RWPE1 (cell line): ENCODE measurements at places on chromosomes 2 and 18.

GRCh38 chr18:76941284-76941683 is 118.9 kb downstream of the ZNF236 start:
- no peak for DNase-seq

DNA sequence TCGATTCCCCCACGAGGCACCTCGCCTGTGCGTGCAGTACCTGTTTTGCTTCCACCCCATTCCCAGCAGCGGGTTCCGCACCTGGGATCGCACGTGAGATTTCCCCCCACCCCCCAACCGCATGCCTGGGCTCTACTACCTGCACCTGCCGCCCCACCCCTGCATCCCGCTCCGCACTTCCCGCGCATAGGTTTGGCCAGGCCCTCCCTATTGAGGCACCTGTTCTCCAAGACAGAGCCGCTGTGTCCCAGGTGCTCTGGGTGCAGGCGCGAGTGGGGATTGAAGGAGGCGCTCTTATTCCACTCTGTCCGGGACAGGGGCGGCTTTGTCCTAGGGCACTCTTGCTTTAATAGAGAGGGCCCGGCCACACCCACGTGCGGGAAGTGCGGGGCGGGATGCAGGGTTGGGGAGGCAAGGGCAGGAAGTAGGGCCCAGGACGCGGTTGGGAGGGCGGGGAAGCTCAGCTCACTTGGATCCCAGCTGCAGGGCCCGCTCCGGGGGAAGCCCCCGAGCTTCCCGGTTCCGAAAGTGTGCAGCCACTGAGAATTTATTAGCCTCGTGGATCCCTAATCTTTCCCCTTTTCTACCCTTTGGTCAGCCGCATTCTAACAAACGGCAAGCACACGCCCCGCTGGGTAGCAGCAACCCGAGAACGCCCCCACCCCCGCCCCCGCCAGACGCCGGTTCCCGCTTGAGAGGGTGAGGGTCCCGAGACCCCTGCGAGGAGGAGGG is 670 bp upstream of the MOCOS start:
- DNase-seq = peak; percentile 13

DNA sequence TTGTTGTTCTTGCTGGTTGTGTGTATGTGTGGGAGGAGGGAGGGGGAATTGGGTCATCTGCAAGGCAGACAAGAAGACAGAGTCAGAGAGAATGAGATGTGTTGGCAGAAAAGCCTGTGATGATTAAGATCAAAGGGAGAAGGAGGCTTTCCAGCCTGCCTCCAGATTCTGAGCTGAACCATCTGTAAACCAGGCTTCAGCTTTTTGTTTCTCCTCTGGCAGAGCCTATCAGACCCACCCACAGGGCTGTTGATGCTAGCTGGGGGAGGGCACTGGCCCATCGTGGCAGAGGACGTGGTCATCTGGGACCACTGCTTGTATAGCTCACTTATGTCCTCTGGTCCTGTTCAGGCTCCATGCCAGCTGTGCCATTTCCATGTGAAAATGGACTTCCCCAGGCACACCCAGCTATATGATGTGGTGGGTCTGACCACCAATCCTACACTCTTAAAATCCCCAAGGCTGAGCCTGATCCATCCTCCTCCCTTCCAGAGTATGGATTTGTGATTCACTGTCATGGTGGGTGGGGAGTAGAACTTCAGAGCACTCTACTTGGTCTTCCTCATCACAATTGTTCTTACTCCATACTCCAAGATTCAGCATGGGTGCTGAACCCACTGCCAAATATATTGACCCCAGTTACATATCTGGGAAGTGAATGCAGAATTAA is 27.8 kb upstream of the COL6A3 start:
- DNase-seq = no peak

GRCh38 chr18:74604361-74604760 is 6.7 kb downstream of the ZNF407 start:
- DNase-seq = no peak

DNA sequence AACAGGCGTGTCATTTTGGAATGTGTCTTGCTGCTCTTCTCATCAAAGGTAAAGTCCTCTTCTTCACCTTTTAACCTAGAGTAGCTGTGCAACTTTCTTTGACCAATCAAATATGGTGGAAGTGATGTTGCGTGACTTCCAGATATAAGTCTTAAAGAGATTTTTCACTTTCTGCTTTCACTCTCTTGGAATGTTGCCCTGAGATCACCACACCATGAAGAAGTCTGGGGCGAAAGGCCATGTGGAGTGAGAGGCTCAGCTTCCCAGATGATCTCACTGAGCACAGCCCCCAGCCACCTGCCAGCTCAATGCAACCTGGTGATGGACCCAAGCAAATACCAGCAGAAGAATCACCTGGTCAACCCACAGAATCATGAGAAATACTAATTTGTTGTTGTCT is 7.1 kb upstream of the GALNT3 start:
- no peak for DNase-seq

DNA sequence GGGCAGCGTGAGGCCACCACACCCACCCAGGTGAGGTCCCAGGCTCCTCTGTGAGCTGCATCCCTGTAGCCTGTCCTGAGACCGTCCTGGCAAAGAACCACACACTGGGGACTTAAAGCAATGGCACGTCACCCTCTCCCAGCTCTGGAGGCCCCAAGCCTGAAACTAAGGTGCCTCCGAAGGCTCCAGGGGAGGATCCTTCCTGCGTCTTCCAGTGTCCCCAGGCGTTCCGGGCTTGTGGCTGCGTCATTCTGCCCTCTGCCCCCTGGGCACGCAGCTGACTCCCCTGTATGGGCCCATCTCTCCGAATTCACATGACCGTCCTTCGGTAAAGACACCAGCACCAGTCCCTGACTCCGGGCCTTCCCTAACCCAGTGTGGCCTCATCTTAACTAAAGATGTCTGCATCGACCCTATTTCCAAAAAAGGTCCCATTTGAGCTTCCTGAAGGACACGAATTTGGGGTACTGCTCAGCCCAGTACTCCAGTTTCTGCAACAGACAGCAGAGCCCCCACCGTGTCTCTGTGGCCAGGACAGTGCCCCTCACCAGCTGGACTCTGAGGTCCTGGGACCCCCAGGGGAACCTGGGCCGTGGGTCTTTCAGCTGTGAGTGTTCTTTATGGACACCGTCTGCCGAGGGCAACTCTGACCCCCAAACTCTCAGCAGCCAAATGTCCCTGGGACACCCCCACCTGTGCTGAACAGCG is 75.2 kb upstream of the CTDP1 start:
- no peak for DNase-seq

DNA sequence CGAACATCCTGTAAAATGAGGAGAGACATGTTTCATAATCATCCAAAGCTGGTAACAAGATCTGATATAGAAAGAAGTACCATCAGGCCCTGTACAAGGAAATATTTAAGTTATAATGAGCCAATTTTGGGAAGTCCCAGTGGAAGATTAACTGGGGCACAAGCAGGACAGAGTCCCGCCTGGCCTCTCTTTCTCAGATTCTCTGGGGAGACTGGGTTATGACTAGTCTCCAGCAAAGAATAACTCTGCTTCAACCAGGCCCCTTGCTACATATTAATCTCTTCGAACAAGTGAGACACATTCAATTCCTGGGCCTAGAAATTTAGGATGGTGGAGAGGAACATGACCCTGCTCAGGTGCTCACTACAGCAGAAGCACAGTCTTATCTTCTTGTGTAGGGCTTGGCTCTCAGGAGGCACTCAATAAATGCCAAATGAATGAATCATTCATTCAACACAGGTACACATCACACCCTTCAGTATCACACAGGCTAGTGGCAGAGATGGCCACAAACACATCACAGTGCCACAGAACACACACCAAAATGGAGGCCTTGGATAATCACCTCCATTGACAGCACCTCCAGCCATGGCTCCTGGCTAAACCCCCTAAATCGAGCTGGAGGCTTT is 46.4 kb upstream of the RNF152 start:
- DNase-seq = no peak

DNA sequence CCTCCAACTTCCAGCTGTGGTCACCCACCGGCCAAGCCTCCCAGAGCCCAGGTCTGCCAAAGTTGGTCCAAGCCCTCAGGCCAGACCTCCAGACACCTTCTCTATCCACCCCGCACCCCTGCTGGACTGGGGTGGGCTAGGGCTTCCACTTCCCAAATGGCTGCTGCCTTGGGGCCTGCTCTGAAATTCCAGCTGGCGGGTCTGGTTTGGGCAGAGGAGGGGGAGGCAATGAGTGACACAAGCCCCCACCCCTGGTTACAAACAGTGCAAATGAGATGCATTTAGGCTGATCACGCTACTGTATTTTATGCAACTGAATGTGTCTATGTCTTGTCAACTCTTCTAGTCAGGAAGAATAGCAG is 14.6 kb downstream of the POU3F3 start:
- DNase-seq = no peak

GRCh38 chr2:217004656-217005055 is 144.8 kb upstream of the TNP1 start:
- DNase-seq = no peak

DNA sequence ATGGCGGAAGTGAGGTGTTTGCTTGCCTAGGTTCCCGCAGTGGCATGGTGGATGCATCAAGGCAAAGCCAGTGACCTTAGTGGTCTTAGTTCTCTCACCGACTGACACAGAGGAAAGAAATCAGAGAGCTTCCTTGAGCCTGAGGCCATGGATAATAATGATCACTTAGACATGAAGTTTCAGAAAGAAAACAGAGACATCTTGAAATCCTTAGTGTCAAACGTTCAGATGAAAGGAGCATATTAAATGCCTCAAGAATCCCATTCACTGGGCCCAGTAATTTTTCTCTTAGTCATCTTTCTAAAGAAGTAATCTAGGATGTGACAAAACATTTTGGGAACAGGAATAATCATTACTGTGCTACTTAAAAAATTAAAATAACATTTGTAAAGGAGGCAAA is 35.2 kb downstream of the COPS8 start:
- no peak for DNase-seq

- no peak for DNase-seq
Measured at GRCh38 chr2:181675254-181675653, 5.1 kb downstream of the NEUROD1 start.

- no peak for DNase-seq
Measured at GRCh38 chr18:23203891-23204432, 68.7 kb downstream of the CABLES1 start.

GRCh38 chr2:71458413-71459083 is 5.2 kb downstream of the DYSF start:
- DNase-seq = no peak

- no peak for DNase-seq
Measured at GRCh38 chr2:23297112-23297511, 87.9 kb upstream of the KLHL29 start.

DNA sequence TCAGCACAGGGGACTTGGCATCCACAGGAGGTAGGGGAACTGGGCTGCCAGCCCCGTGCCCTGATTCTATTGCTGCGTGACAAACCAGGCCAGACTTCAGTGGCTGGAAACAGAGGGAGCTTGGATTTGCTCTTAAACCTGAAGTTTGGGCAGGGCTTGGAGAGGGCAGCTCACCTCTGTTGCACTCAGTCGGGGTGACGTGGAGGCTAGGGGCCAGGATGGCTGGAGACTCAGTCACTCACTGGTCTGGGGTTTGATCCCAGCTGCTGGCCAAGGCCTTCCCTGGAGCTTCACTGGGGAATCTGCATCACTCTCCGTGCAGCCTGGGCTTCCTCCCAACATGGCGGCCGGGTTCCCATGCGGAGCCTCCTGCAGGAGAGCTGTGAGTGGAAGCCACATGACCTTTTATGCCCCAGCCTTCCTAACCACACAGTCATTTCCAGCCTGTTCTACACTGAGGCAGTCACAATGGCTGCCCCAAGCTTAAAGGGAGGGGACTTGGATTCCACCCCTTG is 175.2 kb upstream of the HDAC4 start:
- no peak for DNase-seq
